ENCODE measurements at places on chromosomes 4 and X.

DNA sequence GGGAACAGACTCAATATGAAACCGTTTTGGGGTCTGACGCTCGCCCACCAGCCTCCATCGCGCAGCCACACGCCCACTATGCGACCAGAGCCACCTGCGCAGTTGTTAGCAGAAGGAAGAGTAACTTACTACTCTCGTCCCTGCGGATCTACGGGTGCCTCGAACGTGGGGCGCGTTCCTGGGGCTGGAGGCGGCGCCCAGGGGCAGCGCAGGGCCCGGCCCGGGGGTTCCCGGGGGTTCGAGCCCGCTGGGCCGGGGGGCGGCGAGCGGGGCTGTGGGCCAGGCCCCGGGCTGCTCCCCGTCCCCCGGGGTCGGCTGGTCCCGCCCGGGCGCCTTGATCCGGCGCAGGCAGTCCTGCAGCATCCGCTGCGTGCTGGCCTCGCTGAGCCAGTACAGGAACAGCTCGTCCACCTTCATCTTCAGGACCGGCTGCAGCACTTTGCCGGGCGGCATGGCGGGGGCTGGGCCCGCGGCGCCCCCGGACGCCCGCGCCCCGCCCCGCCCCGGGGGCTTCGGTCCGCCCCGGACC, 404 bp downstream of the PPP2R3B start:
- DNase-seq: no peak

DNA sequence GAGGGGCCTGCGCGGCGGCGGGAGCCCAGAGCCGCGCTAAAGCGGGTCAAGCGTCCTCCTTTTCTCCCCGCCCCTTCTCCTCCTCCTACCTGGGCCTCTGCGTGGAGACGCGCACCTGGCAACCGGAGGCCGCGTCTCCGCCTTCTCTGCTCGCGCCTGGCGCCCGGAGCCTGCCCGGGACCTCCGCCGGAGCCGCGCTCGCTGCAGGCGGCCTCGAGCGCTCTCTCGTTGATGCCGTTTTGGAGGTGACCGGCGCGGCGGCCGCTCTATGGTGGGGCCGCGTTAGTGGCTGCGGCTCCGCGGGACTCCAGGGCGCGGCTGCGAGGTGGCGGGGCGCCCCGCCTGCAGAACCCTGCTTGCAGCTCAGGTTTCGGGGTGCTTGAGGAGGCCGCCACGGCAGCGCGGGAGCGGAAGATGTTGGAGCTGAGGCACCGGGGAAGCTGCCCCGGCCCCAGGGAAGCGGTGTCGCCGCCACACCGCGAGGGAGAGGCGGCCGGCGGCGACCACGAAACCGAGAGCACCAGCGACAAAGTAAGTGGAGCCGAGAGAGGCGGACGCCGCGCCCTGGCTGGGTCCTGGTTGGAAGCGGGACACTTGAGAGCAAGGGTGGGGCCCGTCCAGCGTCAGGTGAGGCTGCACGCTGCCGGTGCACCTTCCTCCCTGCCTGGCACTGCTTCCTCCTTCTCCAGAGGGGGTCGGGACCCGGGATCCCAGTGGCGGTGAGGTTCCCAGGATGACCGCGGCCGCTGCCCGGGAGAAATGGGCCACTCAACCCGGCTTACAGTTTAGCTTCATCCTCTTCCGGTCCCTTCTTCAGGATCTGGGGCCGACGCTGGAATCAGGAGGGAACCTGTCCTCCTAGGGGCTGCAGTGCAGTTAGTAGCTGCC, at the start of gene CDS1:
Gene CDS1 (plus strand): TSS at position 140 of the 888 bp plus-strand sequence. CDS start 275 bp downstream, at position 415.
- peak; percentile 45 for DNase-seq

GRCh38 chrX:154437971-154438893, 1.3 kb downstream of the GDI1 start:
- no peak for DNase-seq

- DNase-seq: no peak
Measured at GRCh38 chr4:119244344-119244743, 31.8 kb downstream of the USP53 start.

DNA sequence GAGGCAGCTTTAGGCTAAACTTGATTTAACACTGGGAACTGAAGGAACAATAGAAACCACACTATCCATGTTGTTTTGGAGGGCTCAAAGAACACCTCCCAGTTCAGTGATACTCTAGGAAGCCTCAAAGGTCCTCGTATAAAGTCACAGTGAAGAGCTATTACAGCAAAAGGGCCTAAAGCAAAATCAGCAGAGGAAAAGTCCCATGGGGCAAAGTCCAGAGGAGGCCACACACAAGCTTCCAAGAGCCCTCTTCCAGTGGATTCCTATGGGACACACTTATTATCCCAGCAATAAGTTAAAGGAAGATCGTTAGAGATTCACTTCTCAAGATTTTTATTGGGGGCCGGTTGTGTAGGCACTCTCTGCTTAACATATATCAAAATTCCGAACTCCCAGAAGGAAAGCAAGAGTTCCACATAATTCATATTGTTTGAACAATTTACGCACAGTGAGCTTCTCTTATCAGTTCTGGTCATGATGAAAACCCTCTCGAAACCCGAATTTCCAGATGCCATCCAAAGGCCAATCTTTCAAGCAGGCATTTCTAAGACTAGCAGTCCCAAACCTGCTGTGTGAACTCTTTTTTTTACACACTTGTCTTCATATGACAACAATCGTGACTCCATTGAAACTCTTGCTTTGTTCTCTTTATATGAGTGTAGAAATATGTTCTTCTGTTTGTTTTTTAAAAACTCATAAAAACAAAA, 53.7 kb downstream of the ANXA5 start:
- DNase-seq: no peak

DNA sequence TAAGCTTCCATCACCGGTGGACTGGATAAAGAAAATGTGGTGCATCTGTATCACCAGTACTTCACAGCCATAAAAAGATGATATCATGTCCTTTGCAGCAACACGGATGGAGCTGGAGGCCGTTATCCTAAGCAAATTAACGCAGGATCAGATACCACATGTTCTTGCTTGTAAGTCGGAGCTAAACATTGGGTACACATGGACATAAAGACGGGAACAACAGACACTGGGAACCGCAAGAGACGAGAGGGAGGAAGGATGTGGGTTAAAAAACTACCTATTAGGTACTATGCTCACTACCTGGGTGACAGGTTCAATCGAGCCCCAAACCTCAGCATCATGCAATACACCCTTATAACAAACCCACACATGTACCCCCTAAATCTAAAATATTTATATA, 16.3 kb upstream of the IDS start:
- no peak for DNase-seq

DNA sequence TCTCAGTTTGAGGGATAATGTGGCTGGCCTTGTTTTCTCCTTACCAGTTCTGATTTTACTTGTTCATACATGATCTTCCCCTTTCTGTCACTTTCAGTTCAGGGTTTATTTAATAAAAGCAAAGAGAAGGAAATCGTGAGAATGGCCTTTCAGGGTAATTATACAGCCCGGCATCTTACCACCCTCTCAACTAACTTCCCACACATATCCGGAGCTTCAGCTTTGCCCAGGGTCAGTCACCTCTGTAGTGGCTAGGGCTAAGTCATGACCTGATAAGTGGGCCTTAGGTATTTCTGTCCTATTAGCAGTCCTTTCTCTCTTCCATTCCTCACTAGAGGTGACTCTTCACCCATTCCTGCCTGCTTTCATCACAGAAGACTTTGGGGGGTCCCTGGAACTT, 15.8 kb downstream of the TRPC5 start:
- no peak for DNase-seq

DNA sequence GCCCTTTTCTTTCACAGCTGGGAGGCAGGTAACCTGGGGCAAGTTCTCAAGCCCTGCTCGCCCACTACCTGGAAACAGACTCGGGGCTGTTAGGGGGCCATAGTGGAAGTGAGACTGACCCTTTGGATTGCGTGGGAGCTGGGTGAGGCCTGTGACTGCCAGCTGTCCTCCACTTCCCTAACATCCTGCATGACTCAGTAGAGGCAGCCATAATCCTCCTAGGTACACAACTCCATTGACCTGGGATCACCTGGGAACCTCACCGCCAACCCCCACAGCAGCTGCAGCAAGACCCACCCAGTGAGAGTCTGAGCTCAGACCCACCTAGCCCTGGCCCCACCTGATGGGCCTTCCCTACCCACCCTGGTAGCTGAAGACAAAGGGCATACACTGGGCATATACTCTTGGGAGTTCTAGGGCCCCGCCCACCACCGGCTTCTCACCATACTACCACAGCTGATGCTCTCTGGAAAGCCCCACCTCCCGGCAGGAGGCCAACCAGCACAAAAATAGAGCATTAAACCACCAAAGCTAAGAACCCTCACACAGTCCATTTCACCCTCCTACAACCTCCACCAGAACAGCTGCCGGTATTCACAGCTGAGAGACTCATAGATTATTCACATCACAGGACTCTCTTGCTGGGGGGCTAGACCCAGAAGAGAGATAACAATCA, 61.1 kb upstream of the DCTD start:
- no peak for DNase-seq

GRCh38 chr4:114034189-114034588, 54.7 kb upstream of the ARSJ start:
- DNase-seq: no peak

DNA sequence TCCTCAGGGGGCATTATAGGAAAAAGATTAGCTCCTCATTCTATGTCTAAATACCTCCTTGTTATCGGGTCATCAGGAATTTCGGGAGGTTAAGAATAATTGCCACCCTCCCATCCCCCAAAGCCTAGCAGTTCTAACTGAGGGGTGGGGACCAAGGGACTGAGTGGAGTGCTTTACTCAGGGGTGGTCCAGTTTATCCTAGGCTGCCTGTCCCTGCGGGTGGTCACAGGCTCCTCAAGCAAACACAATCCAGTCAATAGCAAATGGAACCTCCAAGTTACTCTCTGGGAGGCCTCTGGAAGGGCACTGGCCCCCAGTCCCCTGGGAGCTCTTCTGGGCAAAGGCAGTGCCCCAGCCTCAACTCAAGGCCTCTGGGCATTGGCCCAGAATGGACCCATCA, 6.7 kb downstream of the ELF4 start:
- no peak for DNase-seq
